Fibroblast of the conjunctiva (primary cell): ENCODE measurements at places on chromosomes 2 and 18.

DNA sequence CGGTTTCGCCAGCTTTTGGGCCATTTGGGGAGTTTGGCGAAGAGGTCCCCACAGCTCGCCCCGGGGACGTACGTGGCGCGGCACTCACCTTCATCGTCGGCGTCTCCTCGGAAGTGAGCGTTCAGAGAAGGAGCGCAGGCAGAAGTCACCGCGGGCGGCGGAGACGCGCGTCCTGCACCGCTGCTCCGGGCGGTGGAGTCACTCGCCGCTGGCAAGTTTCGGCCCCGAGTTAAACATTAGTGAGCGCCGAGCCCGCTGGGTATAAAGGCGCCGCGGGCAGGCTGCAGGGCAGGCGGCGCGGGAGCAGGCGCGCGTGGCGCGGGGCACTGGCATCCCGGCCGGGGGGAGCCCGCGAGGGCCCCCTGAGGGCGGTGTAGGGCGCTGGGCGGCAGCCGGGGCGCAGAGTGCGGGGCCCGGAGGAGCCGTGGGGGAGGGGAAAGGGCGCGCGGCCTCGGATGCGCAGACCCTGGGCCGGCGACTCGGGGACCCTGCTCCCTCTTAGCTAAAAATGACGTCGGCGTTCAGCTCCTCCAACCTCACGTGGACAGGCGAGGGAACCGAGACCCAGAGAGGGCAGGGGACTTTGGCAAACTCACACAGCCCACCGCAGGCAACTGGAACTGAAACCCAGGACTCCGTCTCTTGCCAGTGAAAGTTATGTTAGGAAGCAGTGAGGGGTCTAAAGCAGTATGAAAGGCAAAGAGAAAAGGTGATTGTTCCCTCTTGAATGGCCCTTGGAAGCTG lies at the start of gene DPP4:
DPP4 (minus strand) TSS at position 328 of the 744 bp plus-strand sequence; CDS start at position 94, 234 bp downstream.
- no peak for DNase-seq

DNA sequence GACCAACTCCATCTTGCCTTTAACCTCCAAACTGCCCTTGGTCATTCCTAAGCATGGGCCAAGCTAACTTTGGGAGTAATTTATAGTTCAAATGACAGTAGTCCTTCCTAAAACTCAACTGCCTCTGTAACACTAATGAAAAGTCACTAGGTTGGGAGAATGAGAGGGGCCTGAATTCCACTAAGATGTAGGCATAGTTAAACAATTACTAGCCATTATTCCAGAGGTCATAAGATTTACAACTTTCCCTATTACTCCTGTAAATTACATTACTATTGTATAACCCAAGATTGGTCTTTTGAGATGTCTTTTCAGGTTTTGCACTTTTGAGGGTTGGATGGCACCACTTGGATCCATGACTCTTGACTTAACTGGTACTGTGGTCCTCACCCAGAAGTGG lies 94.6 kb downstream of the SPP2 start:
- no peak for DNase-seq

DNA sequence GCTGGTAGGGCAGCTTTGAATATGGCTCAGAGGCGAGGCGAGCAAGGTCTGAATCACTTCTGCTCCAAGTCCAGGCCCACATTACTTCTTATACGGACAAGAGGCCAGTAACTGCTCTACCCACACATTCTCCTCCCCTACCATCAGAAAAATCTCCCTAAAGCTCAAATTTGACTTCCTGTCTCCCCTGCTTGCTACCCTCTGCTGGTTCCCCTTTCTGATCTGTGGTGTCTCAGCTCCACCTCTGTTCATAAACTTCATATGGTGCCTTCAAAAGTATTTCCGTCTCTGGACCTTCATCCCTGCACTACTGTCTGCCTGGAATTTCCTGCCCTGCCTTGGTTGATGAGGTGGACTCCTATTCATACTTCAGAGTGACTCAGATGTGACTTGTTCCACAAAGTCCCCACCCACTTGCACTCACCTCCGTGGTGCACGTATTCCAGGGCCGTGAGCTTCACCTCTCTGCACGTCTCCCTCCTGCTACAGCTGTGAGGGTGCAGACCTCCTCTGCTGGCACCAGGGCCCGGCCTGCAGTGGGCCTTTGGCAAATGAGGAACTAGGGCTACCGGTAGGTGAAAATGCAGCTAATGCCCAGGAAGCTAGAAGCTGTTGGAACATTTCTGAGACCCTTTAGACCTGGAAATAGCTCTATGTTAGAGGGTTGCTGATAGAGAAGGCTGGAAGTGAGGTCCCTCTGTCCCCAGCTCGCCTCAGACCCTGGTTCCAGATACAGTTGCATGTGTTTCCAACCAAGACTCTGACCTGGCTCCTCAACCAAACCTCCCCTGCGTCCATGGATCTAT lies 24.6 kb upstream of the KCMF1 start:
- no peak for DNase-seq

GRCh38 chr18:59717291-59717690 lies 20.1 kb upstream of the CCBE1 start:
- no peak for DNase-seq

- peak; percentile 73 for DNase-seq
Measured at GRCh38 chr2:24855726-24856125, 62.5 kb downstream of the CENPO start.

- peak; percentile 5 for DNase-seq
Measured at GRCh38 chr2:201057087-201057521, 14.4 kb downstream of the HYCC2 start.

- no peak for DNase-seq
Measured at GRCh38 chr2:241376808-241377207, 20.7 kb downstream of the FARP2 start.

DNA sequence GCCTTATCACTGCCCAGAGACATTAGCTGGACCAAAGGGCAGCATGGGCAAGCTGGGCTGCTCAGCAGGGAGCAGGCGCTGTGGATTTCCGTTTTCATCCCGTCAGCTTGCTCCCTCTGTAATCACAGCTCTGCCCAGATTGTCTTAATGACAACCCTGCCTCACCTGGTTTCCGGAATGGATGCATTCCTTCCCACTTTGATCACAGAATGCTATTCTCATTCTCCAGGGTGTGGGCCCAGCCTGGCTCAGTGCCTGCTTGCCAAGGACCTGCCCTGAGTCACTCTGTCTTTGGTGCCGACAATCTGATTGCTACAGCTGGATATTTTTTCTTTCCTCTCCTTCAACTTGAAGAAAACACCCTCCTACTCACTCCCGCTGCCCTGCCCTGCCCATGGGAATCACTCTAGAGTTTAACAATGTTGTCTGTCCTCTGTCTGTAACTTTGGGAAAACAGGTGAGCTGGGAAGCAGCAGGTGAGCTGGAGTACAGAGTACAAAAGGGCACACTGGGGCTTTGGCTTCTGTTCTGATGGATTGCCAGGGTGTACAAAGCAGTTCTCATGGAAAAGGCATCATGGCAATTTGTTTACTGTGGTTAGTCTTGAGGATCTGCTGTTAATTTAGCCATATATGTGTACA lies 27.2 kb upstream of the FAM136A start:
- DNase-seq: no peak

GRCh38 chr2:20544153-20544747 lies 97.4 kb downstream of the RHOB start:
- DNase-seq: no peak

DNA sequence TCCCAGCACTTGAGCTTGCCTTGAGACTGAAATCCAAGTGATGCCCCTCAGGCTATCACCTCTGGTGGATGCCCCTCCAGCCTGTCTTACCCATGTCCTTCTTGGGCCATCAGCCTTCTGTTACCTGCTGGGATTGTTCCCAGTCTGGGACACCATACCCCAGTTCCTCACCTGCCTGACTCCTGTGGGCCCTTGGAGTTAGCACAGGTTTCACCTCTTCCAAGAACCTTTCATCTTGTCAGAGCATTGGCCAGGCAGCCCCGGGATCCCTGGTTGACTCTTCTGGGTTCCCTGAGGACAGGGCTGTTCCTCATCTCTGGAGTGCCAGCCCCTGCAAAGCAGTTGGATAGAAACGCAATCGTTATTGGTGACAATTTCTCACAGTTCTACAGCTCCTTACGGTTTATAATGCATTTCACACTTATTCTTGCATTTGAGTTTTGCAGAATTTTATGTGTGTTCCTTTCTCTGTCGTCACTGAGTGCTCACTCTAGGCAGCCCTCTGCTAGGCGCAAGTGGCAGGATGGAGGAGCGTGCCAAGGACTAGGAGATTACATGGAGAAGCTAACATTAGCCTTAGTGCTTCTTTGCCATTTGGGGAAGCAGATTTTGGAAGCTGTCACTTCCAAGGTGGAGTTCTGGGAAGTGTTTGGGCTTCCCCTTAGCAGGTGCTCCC lies 139.7 kb downstream of the DDX1 start:
- no peak for DNase-seq

- DNase-seq: no peak
Measured at GRCh38 chr18:69969491-69969890, 21.8 kb upstream of the CD226 start.

DNA sequence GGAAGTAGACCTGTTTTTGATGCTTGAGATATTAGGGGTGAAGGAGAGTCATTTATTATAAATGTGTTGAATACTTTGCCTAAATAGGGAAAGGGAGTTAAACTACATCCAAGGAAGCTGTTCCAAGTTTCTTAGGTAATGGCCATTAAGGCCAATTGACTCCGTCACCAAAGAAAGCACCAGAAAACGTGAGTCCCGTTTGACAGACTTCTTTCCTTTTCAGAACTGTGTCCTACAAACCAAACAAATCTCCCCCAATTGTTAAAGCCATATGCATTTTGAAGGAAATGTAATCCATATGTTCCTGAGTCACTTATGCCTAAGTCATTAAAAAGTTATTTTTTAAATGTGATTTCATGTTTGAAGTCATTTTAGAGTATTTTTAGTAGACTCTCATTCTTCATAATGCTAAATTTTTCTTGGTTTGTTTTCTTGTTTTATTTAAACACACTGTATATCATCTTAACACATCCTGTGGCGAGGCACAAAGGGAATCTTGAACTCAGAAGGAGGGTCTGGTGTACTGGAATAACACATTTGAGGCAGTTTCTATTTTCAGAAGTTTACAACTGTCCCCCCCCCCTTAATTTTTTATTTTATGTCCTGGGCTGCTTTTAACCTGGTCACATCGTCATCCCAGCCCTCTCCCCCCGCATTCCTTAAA lies 133.7 kb downstream of the RHBDD1 start:
- DNase-seq: peak; percentile 6

DNA sequence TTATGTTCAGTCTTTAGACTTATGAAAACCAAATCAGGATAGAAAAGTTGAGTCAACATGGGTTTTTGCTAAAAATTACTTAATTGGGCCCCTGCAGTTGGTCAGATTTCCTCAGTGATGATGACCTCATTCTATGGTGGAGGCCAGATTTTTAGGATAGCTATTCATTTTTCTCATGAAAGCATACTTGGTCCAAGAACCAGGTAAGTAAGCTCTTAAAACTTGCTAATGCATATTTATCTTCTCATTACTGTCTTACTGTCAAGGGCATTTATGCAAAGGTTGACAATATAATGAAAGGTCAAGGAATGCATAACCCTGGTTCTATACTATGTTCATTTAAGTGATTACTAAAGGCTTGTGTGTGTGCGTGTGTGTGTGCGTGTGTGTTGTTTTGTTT lies 650.6 kb downstream of the SATB2 start:
- DNase-seq: no peak

DNA sequence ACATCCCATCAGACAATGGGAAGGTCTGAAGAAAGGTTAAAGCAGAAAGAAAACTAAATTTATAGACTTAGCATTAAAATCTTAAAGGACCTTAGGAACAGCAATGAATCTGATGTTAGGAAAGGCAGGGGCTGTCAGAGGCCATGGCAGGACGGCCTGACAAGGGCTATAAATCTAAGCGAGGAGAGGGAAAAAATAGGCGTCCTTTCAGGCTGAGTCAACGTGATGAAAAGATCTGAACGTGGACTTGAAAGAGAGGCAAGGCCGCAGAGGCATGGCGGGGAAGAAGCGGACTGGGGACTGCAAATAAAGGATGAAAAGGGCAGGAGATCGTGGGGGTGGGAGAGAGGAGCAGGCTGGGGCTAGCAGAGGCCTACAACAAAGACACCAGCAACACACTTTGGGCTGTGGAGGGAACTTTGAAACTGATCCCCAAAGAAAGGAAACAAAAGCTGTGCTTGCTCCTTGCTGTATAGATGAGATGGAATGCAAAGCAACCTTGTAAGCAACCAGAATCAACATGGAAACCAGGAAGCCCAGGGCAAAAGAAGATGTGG lies 145.6 kb downstream of the NRP2 start:
- no peak for DNase-seq

- DNase-seq: no peak
Measured at GRCh38 chr2:9983401-9984216, 32.1 kb downstream of the GRHL1 start.

GRCh38 chr18:58253871-58254270 lies 209.8 kb downstream of the NEDD4L start:
- no peak for DNase-seq

DNA sequence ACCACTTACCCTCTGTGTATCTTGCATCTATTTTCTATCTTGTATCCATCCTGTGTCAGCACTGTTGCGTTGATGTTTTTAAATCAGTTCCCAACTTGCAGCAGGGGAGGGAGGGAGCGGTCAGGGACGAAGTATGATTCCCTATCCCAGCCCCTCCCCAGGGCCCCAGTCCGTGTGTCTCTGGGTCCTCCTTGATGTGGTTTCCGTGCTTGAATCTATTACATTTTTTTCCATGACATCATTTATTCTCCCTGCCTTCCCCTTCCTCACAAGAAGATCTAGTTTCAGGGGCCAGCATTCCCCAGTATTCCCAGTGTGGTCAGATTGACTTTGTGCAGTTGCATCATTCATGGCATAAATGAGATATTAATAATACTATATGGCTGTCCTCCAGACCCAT lies 479.3 kb downstream of the PTPRM start:
- DNase-seq: no peak

GRCh38 chr2:119252186-119253113 lies 28.8 kb downstream of the STEAP3 start:
- DNase-seq: peak; percentile 70

- DNase-seq: peak; percentile 46
Measured at GRCh38 chr18:48022531-48023329, 92.3 kb upstream of the SMAD2 start.

DNA sequence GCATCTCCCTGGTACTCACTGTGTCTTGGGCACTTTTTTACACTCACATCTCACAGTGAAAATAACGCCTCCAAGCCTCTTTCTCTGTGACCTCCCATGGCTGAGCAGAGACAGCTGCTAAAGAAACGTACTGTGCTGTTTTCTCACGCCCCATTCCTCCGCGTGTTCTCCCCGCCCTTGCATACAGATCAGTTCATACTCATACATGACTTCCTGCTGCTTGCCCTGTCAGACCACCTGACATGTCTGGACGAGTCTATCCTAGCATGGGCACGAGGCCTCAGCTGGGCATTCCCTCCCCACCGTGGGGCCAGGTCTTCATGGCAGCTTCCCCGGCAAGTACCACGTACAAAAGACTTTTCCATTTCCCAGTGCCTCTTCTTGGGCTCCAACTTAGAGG lies 21.2 kb upstream of the IL1A start:
- no peak for DNase-seq

- peak; percentile 93 for DNase-seq
Measured at GRCh38 chr2:150526827-150527226, 39.4 kb upstream of the RND3 start.

DNA sequence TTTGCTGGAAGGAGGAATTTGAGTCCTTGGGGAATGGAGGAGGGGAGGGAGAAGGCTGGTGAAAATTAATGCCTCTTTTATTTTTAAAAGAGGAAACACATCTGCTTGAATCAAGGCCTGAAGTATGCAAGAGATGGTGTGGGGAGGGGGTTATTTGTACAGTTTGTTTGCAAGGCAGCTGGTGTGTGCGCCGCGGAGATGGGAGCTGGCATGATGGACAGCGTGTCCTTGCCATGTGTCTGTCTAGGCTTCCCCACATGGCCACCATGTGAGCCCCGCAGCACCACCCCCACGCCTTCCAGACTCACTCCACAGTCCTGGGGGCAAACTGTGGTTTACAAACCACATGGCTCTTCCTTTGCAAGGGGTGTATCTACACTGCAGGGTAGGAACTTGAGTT lies 154.8 kb upstream of the APCDD1 start:
- peak; percentile 55 for DNase-seq
